ENCODE measurements at places on chromosomes 4 and X.

- DNase-seq = peak; percentile 43
These were observed 668.2 kb upstream of the NDST4 start for GRCh38 chr4:115781528-115782146.

DNA sequence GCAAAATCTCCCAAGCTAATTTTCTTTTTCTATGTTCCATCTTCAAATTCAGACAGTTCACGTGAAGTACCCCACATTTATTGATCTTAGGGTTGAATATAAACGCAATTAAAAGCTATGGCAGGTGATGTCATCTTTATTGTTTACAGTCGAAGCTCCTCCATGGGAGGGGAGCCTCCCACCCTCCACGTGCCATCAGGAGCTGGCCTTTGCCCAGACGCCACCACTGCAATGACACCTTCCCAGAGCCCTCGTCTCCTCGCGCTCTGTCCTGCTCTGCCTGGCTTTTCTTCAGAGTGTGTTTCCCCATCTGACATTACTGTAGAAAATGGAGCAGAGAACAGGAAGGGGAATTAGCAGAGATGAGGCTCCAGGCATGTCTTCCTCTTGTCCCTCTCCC is 18.8 kb upstream of the CYP4V2 start:
- DNase-seq = no peak

DNA sequence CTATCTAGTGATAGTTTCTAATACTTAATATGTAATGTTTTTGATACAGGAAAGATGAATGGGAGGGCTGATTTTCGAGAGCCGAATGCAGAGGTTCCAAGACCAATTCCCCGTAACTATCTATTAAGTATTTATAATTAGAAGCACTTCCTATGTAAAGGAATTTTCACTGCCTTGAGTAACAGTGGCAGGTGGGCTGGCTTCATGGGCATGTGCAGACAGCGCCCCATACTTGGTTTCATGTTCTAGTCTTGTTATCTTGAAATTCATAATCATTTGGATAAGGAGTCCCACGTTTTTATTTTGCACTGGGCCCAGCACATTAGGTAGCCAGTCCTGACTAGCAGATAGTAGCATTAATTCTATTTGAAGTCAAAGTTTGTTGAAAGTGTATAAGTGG is 1.7 kb downstream of the OCIAD1 start:
- DNase-seq = no peak

DNA sequence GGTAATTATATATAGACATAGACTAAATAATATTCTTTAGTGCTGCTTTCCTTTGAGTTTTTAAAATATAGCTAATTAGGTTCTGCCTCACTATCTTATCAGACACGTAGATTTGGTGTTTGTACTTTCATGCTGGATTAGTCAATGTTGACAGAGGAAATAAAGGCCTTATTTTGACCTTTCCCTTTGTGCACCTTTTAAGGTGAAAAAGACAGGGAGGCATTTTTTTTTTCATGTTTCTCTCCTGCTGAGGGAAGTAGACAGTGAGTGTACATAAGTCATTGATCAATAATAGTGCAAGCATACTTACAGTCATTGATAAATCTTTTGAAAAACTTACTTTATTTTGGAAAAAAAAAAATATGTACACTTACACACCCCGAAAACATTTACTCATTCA is 467.8 kb downstream of the GRXCR1 start:
- no peak for DNase-seq

GRCh38 chr4:47499700-47500099 is 14.6 kb downstream of the ATP10D start:
- no peak for DNase-seq

GRCh38 chrX:3699821-3700381 is 13.5 kb downstream of the PRKX start:
- DNase-seq = no peak

DNA sequence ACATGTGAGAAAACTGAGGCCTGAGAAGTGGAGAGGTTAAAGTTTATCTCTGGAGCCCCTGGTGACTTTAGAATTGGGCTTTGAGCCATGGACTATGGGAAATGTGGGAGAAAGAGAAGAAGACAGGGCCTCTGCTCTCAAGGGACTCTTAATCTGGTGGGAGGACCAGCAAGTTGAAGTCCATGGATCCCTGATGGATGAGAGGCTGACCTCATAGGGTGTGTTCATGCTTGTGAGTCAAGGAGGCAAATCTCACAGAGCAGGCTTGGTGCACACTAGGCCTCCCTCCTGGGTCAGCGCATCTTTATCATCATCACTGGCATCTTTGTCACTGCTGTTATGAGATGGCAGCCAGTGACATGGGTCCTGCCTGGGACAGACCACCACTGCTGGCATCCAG is 211.9 kb downstream of the AFAP1 start:
- DNase-seq = no peak

GRCh38 chr4:70426789-70427188 is 29.0 kb downstream of the OPRPN start:
- no peak for DNase-seq

DNA sequence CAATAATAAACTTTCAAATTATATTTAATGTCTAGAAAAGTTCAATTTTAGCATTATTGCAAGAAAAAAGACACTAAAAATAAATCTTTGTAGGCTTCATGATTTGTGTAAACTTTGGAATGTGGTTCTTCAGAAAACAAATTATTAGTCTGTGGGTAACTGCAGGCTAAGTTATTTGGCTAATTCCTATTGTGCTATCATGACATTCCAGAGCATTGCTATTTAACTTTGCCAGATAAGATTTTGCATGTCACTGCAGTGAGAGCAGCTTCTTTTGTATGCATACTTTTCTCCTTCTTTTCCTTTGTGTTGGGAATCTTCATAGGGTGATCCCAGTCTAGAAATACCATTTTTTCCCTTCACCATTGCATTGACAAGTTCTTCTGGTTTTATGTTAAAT is 130.0 kb downstream of the AWAT2 start:
- no peak for DNase-seq

All from bone marrow (tissue), 2 donors.